ENCODE measurements at places on chromosomes 11 and 22.

- no peak for DNase-seq
Measured at GRCh38 chr11:34823639-34824038, 92.5 kb downstream of the APIP start.

GRCh38 chr22:48331691-48332220, 1495.9 kb downstream of the BRD1 start:
- DNase-seq, result no peak

DNA sequence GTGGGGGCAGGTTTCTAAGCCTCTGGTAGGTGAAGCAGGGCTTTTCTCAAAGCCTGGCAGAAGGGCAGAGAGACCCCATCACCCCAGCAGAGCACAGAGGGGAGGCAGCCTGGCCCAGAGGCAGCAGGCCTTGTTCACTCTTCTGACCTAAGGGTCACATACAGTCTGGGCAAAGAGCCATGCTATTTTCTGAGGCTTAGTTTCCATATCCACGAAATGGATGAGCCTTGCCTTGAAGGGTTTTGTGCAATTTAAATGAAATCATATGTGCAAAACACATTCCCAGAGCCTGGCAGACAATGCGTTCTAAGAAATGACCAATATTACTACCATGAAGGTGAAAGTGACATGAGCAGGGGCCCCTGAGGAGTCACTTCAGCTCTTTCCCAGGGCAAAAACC, 44.5 kb downstream of the HIRA start:
- DNase-seq, result no peak

DNA sequence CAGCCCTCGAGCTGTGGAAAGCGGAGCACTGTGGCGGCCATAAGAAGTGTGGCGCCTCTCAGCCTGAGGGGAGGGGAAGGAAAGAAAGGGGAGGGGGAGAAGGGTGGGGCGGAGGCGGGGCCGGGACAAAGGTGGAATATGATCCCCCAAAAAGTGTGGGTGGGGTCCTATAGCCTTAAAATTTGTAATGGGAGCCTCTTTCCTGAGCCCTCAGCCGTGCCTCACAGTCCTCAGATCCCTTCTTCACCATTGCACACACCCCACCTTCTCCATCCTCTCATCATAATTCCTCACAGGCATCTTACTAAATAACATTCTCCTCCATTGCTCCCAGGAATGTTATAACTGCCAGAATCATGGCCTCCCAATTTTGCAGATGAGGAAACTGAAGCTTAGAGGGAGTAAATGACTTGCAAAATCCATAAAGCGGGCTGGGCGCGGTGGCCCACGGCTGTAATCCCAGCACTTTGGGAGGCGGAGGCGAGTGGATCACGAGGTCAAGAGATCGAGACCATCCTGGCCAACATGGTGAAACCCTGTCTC, 600 bp upstream of the RAB6A start:
- no peak for DNase-seq

DNA sequence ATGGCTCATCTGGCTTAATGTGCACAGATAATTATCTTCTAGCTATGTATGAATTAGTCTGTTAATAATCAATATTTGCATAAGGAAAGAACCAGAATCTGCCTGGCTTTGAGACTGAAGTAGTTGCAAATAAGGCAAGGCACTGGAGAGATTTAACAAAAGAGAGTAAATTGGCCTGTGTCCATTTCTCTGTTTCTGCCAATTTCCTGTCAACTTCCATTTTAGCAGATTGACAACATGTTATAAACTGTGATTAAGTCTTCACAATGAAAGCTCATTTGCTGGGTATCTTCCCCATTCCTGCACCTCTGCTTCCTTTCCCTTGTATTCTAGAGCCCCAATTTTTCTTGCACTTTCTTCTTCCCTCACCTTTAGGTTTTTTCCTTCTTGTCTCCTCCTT, 5.3 kb upstream of the TMEM123 start:
- no peak for DNase-seq

GRCh38 chr11:2664376-2664775, 35.4 kb downstream of the KCNQ1OT1 start:
- no peak for DNase-seq

DNA sequence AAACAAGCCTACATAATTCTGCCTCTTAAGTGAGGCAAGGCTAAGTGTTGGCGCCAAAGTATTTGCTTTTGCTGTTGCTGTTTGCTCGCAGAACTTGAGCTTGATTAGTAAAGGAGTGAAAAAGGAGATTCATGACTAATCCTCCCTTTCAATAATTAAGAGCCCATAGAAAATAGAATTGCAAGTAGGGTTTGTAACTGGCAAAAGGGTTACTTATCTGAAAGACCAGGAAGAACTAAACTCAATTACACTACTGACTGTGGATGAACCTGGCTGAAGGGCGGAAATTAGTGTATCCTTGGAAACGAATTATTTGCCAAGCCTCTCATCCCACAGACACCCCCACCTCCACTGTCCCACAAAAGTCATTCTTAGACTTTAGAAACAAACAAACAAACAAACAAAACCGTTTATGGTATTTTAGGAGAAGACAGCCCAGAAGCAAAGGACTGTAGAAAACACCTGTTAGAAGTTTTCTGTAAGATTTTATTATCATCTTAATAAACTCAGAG, 411 bp upstream of the EXPH5 start:
- DNase-seq, result no peak

DNA sequence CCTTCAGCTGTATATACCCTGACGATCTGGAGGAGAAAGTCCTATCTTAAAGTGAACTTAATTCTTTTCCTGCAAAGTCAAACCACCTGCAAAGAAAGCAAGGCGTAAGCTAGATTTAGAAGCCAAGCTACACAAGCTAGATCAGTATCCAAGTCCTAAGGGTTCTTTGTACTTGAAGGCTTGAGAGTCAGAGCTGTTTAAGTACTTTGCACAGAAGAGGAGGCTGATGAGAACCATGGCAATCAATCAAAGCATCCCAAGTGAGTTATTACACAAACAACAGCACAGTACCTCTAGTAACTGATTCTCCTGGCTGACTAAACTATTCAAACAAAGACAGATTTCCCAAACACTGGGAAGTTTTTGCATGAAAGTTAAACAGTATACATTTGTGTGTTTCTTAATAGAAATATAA, 1.9 kb downstream of the CDON start:
- peak; percentile 93 for DNase-seq

DNA sequence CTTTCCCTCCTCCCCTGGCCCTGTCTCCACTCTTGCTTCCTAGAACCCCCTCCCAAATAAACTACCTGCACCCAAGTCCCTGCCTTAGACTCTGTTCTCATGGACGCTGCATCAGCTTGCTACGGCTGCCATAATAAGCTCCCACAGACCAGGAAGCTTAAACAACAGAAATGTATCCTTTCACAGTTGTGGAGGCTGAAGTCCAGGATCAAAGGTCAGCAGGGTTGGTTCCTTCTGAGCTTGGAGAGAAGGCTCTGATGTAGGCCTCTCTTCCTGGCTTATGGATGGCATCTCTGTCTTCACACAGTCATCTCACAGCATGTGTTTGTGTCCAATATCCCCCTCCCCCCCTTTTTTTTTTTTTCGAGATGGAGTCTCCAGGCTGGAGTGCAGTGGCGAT, 23.4 kb downstream of the CBX7 start:
- no peak for DNase-seq

DNA sequence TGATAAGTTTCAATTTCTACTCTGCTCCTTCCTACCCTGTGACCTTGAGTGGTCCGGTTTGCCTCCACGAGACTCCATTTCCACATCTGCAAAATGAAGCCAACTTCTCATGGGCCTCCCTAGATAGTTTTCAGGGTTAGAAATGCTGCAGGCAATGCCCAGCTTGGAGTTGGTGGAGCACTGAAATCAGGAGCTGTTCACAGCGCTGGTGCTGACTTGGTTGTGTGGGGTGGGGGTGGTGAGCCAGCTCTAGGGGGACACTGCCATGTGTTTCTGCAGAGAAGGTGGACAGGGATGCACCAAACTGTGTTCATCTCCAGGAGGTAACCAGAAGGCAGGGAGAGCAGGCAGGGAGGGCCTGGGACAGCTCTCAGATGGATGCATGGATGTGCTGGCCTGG, 37.0 kb downstream of the SGSM1 start:
- no peak for DNase-seq

DNA sequence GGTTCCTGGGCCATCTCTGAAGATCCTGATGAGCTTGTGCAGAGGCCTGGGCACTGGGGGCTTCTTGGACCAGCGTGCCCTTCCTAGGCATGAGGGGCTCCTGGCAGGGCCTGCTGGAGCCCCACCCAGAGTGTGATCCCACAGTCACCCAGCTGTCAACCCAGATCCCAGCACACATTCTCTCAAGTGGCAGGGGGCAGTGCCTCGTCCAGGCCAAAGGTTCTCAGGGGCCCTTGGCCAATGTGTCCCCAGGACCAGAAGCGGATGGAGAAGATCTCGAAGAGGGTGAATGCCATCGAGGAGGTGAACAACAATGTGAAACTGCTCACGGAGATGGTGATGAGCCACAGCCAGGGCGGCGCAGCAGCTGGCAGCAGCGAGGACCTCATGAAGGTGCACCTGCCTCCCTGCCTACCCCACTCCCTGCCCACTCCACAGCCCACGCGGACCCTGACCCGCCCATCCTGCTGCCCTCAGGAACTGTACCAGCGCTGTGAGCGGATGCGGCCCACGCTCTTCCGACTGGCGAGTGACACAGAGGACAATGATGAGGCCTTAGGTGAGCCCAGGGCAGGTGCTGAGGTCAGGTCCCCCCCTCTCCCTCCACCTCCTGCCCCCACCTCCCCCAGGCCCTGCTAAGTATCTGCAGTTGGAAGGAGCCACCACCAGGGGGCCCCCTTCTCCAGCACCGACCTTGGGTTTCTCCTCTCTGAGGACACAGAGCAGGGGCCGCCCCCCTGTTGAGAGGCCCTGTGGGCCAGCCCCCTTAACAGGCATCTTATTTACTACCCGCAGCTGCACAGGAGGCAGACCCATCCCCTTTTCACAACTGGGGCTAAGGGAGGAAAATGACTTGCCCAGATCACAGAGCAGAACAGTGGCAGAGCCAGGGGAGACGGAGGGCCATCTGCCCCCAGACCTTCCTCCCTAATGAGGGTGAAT, 14.7 kb downstream of the GGA1 start:
- DNase-seq, result no peak

- DNase-seq, result no peak
Measured at GRCh38 chr22:49666146-49666809, 161.4 kb downstream of the BRD1 start.

DNA sequence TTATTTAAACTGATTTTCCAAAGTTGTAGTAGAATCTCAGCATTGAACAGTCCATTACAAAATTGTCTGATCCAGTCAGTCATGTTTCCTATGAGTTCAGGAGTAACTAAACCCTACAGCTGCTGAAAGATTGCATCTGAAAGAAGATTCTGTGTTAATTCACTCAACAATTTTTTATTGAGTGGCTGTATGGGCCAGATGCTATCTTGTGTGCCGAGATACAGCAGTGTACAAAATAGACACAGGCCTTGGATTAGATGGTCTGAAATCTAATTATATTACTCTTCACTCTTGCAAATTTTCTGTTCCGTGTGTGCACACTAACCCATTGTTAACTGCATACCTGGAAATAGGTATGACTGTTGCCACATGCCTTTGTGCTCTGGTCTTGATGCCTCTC, 7.3 kb downstream of the GVQW3 start:
- no peak for DNase-seq

DNA sequence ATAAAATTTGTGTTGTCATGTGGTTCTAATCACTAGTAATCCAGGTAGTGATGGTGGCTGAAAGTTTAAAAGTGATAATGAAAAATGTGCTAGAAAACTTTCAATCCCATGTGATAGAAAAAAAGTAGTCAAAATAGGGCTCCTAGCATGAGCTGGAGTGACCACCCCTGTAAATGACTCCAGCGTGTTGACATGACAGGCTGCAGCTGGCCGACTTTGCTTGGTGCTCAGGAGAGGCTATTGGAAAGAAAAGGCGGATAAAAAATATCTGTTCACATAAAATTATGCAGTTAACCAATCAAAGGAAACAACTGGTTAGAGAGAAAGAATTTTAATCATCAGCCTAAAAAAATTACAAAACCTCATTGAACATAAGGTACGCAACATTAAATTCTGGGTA, 16.9 kb upstream of the MTCH2 start:
- DNase-seq, result no peak

DNA sequence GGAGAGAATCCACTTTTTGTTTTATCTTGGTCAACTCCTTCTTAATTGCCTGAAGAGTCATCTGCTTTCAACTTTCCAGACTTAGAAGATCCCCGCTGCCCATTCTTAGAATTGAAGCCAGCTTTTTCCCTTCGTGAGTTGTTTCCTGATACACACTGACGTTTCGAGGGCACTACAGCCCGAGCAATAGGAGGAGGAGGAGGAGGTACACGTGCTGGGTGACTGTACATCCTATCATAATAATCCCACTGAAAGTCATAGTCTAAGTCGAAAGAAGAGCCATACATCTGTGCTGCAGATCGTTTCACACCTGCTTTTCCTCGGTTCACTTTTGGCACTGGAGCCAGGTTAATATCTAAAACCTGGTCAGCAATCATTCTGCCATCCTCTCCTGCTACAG, 606.1 kb downstream of the DLG2 start:
- DNase-seq, result no peak

DNA sequence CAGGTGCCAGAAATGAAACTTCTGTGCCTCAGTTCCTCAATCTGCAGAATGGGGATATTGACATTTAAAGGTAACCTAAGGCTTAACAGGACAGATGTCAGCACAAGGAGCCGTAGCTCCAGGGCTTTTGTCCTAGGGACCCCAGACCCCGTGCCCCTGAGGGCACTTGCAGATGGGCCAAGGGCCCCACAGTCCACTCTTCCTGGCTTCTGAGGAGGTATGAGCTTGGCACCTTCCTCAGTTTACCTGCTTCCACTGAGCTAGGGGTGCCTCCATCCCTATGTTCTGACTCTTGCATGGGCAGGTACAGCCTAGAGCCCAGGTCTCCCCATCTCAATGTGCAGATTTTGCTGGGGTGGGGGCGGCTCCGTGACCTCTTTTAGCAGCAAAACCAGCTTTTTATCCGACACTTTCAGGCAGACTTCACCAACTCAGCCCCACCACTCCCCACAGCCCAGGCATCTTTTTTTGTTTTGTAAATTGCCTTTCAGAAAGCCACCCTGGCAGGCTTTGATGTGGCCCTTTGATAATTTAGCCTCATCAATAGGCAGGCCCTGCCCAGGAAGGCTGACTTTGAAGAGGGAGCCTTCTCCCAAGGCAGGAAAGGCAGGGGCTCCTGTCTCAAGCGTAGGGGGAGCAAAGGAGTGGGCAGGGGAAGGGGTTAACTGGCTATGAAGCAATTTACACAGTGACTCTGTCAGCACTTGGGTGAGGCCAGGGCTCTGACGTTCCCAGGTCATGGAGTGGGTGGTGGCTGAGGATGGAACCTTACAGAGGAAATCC, 23.7 kb upstream of the FGF3 start:
- no peak for DNase-seq

DNA sequence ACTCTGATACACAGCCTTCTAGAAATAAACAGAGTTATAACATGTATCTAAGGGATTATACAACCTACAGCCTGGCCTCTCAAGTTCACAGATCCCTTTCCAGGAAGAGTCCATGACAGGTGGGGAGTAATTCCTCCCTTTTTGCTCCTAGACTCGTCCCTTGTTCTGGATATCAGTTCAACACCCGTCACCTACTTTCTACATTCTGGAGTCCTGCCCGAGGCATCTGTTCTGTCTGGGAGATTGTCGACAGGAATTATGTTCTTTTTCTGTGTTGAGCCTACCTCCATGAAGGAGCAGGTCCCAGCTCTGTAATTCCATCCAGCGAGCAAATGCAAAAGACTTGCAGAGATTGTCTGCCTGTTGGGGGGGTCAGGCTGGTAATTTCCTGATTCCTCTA, 224.6 kb upstream of the NTM start:
- DNase-seq, result no peak

GRCh38 chr11:47881145-47881544, 33.0 kb upstream of the NUP160 start:
- no peak for DNase-seq

Measured in DMS79 treated with DMSO at 0.1 percent for 48 hours (cell line).